Activated CD8-positive, alpha-beta memory T cell treated with anti-CD3 and anti-CD28 coated beads for 1 hour (primary cell): ENCODE measurements at places on chromosomes 5 and 9.

DNA sequence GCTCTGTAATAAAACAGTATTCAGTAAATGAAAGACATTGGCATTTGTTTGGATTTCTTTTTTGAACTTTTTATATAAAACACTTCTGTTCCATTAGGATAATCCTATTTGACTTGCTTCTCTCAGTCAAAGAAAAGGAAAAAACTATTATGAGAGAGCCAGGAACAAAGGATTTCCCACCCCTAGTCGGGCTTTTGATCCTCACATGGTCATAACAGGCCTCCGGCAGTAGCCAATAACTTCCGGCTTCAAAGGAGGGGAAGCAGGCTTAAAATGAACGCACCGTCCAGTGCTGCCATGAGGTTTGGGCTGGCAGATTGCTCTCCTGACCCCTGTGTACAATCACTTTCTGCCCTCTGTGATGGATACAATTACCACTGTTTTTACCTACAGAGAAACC lies 209.3 kb downstream of the ZNF608 start:
- no peak for DNase-seq

DNA sequence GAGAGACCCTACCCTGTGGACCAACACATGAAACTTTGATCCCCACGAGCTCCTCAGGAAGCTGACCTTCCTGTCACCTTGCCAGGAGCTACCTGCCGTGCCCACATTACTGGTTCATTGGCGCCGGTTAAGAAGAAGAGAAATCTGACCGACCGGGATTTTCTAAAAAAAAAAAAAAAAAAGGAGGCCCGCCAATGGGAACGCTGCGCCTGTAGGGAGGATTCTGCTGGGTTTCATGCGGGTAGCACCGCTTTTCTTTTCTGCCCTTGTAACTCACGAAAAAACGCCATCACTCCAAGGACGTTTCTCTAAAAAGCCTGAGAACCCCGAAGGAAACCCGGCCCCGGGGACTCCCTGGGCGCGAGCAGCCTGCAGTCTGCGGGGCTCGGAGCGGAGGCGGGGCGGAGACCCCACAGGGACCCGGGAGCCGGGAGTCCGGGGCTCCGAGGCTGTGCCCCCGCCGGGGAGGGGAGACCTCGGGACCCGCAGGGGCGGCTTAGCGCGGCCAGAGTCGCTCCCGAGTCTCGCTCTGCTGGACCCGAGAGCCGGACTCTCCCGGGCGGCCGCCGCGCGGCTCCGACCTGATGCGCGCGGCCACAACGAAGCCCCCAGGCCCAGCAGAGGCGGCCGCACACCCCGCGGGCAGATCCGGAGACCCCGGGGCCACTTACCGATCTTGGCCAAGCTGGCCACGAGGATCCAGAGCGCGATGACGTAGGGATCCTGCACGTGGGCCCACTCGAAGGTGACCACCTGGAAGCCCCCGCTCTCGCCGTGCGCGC lies 617 bp downstream of the SLC9A3 start:
- no peak for DNase-seq

- DNase-seq = no peak
Measured at GRCh38 chr5:3122985-3123762, 371.7 kb upstream of the IRX2 start.

DNA sequence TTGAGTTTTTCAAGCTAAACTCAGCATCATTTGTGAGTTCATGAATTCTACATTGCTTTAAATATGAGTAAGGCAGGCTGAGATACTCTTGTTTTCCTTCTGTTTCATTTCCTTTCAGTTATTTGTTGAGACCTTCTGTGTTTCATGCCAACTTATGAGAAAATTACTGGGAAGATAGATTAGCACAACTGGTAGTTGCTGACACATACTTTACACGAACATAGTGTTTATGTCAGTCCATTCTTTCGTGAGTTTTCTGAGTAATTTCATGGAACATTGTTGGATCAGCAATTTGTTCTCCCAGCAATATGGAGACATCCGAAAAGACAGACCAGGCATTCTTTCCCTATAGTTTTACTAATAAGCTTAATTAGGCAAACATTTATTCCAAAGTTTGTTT lies 102.0 kb upstream of the SMC5 start:
- DNase-seq = no peak

DNA sequence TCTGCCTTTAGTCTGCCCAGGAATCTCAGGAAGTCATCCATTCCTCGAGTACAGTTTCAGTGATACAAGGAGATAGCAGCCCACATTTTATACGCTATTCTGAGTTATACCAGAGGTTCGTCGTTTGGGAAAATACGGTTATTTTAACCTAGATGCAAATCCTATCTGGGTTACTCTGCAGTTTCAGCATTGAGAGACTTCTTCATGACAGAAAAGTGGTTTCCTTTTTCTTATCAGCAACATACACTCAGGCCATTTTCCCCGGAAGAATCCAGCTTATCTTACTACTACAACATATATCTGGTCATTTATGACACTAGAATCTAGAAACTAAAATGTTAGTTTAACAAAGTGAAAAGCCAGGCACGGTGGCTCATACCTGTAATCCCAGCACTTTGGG lies 83.4 kb upstream of the IQGAP2 start:
- DNase-seq = no peak

DNA sequence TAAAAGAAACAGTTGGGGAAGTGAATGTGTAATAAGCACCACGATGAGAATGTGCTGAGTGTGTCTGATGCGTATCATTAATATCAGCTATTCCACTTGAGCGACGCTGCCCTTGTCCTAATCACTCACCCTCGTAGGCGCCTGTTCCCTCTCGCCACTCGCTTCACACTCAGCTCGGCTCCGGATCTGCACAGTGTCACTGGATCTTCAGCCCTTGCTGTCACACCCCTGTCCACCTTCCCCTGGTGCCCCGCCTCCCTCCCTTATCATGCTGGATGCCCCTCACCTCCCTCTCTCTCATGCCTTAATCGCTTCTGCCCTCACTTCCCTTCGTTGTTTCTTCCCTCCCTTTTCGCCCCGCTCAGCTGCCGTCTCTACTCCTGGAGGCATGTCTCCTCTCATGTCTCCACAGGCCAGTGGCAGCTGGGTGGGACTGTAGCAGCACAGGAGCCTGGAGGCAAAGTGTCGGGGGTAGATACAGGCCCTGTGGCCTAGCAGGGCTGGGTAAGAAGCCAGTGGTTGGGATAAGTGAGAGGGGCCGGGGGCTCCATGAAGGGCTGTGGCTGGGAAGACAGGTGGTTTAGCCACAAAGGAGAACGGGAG lies 43.5 kb downstream of the ANKDD1B start:
- DNase-seq = no peak

DNA sequence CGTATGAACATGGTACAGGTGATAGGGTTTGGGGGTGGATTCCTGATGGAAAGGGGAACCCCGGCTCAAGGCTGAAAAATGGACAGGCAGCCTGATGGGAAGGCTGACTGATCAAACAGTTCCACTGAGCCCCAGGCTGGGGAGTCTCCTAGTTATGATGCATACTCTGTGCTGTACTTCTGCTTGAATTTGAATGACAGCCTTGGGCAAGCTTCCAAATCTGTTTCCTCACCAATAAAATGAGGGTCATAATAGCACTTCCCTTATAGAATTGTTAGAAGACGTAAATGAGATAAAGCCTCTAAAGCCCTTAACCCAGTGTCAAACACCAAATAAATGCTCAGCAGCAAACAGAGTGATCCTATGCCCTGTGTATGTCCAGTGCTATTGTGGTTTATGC lies 478.5 kb upstream of the DMAC1 start:
- no peak for DNase-seq

- no peak for DNase-seq
Measured at GRCh38 chr5:142396436-142397038, 71.7 kb upstream of the SPRY4 start.

DNA sequence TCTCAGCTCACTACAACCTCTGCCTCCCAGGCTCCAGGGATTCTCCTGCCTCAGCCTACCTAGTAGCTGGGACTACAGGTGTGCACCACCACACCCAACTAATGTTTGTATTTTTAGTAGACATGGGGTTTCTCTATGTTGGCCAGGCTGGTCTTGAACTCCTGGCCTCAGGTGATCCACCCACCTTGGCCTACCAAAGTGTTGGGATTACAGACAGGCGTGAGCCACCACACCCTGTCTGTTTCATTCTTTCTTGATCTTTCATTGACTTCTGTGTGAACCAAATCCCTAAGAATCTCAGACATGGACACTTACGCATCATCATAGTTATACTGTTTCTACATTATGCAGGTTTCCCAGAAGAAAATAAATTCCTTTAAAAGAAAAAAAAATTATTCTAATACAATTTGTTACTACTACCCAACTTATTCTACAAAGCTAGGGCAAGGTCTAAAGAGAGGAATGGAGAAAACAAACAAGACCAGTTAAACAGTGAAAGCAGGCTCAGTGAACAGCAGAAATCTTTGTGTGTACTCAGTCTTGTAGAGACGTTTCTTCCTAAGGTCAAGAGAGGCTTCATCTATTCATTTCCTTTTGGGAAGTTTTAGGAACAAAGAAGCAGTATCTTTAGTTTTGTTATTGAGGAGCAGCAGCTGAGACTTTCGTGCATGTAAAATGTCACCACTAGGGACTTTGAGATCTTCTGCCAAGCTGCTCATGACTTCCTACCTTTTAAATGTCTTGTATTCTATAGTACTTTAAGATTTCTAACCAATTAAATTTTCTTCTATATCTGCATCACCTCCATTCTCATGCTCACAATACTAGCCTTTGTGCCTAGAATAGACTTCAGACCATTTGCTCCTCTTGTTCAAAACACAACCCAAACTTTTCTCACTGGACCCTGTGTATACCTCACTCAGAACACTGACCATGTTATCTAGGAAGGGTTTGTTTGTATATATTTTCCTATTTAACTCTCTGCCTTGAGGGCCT lies 5.6 kb upstream of the HMGCR start:
- no peak for DNase-seq

DNA sequence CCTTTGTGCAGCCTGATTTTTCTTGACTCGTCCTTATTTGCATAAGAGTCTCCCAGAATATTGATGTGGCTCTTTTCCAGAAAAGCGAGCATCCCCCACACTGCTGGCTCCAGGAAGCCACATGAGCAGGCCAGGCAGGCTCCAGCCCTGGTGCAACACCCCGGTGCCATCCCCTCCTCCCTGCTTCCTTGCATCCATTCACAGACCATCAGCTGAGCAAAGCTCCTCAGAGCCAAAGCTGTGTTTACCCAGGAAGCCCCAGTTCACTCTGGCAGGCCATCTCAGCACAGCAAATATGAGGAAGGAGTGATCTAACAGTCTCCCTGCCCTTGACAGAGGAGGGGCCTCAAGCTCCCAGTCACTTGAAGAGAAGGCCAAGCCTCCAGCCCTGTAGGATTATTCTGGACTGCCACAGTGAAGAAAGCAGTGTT lies 34.4 kb downstream of the INSYN2B start:
- no peak for DNase-seq

GRCh38 chr5:127331890-127332649 lies 41.5 kb downstream of the MEGF10 start:
- DNase-seq = no peak

DNA sequence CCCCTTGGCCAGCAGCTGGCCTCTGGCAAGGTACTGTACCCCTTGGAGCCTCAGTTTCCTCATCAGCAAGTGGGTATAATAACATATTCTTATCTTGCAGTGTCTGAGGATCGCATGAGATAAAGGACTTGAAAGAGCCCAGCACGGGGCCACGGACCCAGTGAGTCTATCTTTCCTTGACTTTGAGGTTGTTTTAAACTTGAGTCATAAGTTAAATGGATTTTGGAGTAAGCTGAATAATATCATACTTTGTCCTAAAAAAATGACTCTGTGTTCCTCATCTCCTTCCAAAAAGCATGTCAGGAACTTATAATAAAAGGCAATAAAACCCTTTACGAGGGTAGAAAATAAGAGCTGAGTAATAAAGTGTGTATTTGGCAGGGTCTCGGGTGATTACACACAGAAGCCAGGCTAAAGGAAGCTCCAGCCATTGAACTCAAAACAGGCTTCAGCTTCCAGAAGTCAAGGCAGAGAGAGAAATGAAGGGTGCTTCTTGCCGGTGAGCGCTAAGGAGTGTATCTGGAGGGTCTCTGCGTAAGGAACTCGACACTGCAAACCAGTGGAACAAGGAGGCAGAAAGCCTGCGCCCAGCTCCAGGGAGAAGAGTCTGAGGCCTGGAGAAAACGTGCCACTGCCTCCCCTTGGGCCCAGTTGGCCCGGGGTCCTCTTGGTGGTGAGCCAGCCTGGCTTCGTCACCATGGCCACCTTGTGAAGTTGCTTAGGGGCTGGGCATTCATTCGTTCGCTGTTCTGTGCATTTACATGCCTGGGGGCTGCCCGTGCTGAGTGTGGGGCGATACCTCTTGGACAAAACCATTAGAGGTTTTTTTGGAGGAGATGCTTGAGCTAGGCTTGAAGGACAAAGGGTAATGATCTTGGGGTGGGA lies 72.4 kb upstream of the PHYKPL start:
- no peak for DNase-seq

- no peak for DNase-seq
Measured at GRCh38 chr9:110933350-110934001, 104.8 kb downstream of the LPAR1 start.
